Stimulated activated CD4-positive, alpha-beta T cell treated with anti-CD3 and anti-CD28 coated beads, Interleukin-12 subunit alpha, Interleukin-12 subunit beta, amount 100 ng/mL, for 4 hours (primary cell): ENCODE measurements at places on chromosomes 1 and 21.

DNA sequence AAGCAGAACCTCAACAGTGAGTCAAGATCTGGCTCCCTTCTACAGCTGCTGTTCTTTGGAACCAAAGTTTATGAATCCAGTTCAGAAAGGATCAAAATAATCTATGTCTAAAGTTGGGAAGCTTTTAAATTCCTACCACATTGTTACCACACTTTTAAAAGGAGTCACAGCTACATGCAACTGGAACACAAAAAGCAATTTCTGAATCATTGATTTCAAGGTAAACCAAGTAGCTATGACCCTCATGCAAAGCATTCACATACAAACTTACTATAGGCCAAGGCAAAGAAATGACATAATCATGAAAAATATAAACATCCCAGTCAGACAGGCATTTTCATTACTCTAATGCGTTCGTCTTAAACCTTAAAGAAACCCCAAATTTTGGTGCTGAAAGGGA is 3.5 kb downstream of the SIPA1L2 start:
- no peak for DNase-seq

GRCh38 chr21:34885125-34885524 is 164.0 kb downstream of the RUNX1 start:
- no peak for DNase-seq

GRCh38 chr1:244394826-244395765 is 56.6 kb downstream of the ADSS2 start:
- no peak for DNase-seq

DNA sequence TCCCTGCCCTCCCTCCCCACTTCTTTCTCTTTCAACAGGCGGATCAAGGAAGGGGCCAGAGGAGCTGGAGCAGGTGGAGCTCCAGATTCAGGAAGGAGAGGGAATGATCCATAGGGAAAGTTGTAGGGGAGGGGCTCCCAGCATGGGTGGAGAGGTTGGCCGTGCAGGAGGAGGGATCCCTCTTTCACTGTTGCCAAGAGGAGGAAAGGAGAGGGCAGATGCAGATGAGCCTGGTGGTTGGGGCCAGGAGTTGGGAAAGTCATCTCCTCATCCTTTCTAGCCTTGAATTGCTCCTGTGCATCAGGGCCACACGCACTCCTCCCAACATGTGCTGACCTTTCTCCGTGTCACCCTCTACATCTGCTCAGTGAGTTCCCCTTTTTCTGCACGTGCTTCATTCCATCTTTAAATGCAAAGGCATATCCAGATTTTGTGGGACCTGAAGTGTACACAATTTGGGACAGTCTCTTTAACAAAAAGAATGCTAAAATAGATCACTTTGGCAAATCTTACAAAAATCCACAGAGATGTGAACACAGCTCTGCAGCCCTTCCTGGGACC is 32.4 kb downstream of the ZBTB18 start:
- no peak for DNase-seq

- no peak for DNase-seq
Measured at GRCh38 chr1:247288341-247288740, 32.5 kb downstream of the VN1R5 start.

DNA sequence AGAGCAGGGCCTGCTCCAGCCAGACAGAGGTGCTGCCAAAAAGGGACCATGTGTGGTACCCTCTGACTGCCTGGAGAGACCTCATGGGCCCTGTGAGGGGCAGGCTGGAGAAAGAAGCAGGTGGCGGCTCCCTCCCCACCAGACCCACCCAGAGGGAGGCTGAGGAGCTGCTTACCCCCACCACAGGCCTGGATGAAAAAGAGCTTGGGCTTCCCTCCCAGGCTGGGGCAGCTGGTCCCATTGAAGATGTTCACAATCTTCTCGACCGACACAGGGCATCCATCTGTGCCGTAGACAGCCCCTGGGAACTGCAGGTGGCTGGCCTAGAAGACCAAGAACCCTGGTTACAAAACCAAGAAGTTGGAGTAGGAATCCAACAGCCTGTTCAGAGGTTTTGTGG is 19.6 kb downstream of the CASP9 start:
- DNase-seq = no peak

DNA sequence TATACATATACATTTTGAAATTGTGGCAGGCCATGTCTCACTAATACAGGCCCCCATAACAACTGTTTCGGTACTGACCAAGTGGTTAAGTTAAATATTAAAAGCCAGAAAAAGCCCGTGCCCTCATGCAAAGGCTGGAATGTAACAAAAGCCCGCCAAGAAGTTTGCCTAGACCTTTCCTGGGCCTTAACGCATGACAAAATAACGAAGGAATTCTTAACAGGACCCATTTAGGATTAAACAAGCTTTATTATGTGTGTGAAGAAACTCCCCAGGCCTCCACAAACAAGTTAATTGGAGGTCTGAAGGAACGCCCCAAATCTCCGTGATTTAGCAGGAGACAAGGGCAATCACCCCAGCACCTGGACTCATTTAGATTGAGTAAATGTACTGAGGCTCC is 42.4 kb downstream of the TNFSF4 start:
- DNase-seq = no peak

DNA sequence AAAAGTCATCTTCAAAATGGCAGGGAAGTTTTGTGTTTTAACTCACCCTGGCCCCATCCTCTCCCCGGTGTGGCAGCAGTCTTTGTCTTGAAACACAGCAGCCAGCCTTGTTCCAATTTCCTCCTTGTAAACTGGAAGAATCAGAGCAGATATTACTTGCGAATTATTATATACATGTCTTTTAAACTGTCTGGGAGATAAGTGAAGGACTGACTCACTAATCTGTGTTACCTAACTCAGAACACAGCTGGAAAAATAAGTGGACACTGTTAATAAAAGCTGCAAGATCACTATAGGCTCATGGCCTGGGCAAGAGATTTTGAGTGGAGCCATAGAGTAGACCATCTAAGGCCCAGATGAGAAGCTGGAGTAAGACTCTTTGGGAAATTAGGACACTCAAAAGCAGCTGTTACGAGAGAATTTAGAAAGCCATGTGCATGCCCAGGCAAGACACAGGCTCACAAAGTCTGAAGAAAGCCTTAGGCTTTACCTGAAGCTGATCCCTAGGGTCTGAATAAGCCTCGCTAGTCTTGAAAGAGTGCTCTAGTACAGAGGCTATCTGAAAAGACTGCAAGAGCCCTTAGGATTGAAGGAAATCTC is 233.0 kb upstream of the RAB4A start:
- DNase-seq = no peak

DNA sequence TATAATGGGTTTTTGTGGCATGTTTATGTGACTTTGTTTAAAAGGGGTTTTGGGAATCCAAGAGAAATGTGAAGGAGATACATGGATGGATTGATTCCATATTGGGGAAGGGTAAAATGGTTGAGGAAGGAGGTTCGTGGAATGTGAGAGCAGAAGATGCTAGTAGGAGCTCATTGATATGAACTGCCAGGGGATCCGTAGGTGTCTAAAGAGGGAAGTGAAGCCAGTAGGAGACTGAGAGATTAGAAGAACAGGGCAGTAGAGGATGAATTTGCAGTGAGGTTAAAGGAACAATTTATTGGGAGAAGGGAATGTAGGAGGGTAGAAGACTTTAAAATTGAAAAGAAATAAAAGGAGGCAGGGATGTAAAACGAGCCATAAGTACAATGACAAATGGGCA is 252.6 kb downstream of the GPR52 start:
- DNase-seq = no peak

DNA sequence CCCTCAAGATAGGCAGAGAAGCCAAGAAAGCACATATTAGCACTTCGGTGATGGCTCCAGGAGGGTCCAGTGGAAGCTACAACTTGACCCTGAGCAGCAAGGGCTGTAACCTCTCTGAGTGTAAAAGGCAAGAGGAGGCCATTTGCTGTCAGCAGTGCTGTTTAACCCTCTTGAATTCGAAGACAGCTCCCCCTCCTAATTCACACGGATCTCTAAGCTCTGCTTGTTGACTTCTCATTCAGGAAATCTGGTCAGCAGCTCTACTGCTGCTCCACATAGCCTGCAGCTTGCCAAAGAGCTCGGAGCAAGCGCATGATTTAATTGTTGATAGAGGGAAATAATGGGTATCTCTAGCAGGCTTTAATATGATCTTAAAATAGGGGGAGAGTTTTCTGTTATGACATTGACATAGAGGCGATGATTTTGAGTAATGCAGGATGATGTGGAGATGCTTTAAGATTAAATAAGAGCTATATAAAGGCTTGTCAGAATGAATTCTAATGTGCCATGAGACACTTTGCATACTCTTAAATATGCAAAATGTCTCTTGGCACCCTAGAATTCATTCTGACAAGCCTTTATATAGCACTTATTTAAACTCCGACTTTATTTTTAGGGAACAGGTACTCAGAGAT is 79.4 kb upstream of the USH2A start:
- no peak for DNase-seq

DNA sequence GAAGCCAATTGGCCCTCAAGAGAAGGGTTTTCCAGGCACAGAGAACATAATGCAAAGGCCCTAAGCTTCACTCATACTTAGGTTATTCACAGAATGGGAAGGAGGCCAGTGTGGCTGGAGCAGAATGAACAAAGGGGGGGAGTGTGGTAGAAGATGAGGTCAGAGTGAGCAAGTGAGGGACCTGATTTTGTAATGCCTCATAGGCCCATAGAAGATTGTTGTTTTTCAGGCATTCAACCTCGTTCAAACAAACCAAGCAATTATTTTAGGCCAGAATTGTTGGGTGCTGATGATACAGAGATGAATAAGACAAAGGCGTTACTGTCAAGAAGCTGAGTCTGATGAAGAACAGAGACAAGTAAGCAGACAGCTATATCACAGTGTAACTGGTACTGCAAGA is 54.5 kb upstream of the RAP1A start:
- no peak for DNase-seq

- DNase-seq = no peak
Measured at GRCh38 chr1:44619261-44619900, 54.9 kb downstream of the TMEM53 start.

DNA sequence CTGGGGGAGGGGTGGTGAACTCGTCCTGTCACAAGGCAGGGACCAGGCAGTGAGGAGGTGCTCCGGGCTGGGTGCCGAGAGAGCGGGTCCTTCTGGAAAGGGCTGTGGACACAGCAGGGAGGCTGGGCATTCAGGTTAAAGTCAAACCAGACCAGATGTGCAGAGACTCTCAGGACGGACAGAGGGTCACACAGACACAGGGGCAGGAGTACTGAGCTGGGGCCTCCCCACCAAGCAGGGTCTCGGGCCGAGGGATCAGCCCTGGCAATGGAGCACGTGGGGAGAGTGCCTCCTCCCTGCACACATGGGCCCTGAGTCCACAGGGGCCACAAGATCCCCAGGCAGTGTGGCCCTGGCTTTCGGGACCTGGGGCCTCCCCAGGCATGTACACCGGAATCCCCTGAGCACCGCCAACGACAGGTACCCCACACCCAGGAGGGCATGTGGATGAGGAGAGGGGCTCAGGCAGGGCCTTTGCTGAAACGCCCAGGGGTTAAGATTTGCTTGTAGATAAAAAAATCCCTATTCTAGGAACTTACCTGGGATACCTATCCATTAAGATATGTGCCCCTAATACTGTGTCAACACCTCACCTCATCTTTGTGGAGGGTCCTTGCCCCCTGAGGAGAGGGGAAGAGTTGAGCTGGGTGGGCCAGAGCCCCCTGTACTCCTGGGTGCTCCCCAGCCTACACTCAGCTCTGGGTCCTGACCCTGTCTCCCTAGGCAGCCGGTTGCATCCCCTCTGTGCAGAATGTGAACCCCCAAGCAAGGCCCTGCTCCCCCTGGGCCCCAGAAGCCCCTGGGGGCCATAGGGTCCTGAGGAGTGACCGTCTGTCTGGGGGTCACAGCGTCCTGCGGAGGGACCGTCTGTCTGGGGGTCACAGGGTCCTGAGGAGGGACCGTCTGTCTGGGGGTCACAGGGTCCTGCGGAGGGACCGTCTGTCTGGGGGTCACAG is 46.9 kb upstream of the ADARB1 start:
- no peak for DNase-seq
